Stimulated activated CD4-positive, alpha-beta T cell treated with anti-CD3 and anti-CD28 coated beads, Interleukin-4, amount 100 ng/mL, for 48 hours (primary cell): ENCODE measurements at places on chromosomes 16 and 17.

- DNase-seq, result no peak
These were observed 1.4 kb upstream of the STH start for GRCh38 chr17:45997624-45998023.

GRCh38 chr17:409848-410542 is 57.4 kb upstream of the RPH3AL start:
- DNase-seq, result peak; percentile 98

DNA sequence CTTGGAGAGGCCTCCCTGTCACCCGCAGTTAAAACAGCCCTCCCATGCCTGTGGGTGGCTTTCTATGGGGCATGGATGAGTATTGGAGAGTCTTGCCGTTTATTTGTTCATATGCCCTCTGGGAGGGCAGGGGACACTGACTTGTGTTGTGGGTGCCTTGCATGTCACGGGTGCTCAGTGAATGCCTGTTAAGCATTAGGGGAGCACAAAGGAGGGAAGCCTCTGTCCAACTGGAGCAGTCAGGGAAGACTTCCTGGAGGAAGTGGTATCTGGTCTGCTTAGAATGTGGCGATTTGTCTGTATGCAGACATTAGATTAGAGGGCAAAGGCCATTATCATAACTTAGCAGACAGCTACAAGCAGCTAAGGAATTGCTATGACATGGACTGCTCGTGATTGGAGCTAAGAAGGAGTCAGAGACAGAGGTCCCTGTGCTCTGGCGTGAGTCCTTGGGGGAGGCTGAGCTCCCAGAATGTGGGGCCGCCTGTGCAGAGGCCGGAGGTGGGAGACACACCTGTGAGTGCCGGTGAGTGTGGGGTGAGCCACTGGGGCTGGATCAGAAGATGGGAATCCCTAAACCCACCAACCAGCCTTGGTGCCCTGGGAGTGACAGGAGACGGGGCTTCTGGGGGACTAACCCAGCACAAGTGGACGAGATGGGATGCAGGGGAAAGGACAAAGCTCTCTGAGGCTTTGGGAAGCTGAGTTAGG is 286.1 kb downstream of the SEC14L1 start:
- no peak for DNase-seq

DNA sequence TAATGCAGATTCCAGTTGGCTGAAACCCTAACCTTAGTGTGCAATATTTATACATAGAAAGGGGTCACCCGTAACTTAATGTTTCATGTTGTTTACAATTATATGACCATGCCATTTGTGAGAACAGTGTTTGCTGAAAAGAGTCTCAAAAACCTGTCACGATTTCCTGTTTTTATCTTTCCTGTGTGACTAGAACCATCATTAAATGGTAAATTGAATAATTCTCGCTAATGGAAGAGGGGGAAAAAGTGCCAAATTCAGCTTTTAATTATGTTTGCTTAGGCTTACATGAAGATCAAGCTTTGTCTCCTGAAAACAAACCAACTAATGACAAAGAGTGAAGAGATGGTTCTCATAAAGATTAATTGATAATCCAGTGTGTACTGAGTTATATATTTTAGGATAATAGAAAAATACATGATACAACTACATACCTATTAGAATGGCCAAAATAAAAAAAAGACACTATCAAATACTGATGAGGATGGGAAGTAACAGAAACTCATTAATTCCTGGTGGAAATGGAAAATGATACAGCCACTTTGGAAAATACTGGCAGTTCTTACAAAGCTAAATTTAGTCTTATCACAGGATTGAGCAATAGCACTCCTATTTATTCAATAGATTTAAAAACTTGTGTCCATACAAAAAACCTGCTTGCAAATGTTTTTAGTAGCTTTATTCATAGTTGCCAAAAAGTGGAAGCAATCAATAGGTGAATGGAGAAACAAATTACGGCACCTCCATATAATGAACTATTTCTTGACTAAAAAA is 141.7 kb downstream of the CDK5R1 start:
- no peak for DNase-seq

DNA sequence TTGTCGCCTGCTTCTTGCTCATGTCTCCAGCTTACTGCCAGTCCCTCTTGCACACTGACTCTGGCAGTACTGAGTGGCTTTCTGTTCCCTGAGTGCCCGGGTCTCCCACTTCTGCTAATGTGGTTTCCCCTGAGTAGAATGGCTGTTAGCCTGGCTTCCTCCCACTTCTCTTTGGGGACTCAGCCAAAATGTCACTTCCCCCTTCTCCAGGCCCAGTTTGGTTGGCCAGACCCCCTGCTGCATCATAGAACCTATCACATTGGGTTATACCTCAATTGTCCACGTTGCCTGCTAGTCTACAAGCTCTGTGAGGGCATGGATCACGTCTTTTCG is 304.4 kb downstream of the HS3ST3B1 start:
- no peak for DNase-seq

DNA sequence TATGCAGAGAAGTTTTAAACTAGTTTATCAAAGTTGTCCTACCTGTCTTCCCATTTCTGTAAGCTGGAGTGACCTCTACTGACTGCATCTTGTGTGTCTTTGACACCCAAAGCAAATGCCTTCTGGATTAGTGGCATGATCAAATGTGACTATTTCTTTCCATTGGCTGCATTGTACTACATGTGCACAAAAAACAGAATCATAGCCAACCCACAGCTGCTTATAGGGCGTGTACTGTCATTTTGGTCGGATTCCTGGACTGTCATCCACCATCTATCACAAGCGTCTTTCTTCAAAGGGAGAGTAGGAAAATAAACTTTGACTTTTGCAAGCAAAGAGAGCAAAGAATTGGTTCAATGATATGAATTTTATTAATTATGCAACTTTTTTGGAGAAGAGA is 310.6 kb downstream of the MAP2K6 start:
- DNase-seq, result no peak

DNA sequence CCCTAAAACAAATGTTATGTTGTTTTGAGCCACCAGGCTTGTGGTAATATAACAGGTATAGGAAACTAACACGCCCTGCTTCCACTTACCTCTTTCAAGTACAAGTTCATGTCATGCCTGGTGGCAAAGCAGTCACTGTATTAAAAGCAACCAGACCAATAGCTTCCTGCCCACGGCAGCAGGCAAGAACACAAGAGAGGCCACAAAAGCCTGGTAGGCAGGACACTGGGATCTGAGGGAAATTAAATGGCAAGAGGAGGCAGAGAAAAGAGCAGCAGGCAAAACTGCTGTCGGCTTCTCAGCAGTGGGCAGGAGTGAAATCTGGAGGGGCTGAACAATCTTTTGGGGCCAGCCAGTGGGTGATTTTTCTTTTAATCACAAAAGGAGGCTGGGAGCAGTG is 2.2 kb downstream of the CYTH1 start:
- no peak for DNase-seq

DNA sequence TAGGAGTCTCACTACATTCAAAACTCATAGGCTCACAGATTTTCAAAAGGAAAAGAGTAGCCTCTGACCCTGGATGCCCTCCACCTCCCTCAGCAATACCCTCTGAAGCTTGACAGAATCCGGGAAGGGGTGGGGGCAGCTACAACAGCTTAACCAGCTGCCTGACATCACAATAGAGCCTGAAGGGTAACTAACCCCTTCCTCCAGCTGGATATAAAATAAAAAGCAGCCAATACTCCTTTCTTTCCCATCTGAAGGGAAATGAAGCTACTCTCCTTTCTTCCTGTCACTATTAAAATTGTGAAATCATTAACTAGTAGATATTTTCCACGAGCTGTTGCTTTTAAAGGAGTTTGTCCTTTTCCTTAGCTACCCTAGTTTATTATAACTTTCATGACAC is 24.0 kb downstream of the USP31 start:
- no peak for DNase-seq
